Upper lobe of right lung (tissue), 1 donor: ENCODE measurements at places on chromosomes 1 and 21. TPM values are rescaled to one million over a fixed set of nuclear protein-coding genes. Genes with fewer than 3 reads are reported as not detected.

Gene S100A7
- total RNA-seq, result not detected

Gene SFN
- 83.8 TPM for total RNA-seq

Gene ZNF683
- total RNA-seq, result 1.1 TPM

Gene LYPD8
- not detected for total RNA-seq

Gene FOXO6
- total RNA-seq, result 0.43 TPM

Gene KTI12
- total RNA-seq, result 7.3 TPM

DNA sequence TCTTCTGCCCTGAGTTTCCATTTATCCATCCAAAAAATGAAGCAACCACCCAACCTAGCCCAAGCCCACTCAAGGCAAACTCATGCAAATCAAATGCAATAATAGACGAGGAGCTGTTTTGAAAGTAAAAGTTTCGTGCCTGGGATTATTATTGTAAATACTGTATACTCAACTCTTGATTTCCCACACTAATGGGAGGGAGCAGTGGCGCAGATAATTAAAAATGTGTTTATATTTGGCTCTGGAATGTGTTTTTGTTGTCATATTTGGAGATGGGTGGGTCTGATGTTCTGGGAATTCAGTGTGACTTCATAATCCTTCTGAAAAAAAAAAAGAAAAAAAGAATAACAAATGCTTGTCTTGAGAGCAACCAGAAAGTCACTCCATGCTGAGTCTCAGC, 52.5 kb downstream of the KLHDC7A start:
- no peak for DNase-seq
- no peaks in the 10 kb centered on the region for H3K36me3 ChIP-seq
- no peak overlapping the region for H3K27ac ChIP-seq
- no peaks in the 10 kb centered on the region for H3K4me1 ChIP-seq

DNA sequence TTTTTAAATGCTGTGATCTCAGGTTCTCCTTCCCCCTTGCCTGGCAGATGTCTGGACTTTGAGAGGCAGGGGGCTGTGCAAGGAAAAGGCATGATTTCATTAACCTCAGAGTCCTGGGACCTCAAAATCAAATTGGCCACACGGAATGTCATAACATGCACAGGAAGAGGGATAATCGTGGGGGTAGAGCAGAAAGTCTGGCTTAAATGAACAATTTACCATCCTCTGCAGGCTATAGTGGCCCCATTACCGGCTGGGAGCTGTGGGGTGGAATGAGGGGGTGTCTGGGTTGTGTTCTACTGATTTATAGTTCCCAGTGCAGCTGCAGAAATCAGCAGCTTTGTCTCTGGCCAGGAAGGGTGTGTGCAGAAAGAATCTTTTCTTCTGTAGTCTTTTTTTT, 10.8 kb downstream of the OPRD1 start:
- H3K36me3 ChIP-seq, result no peaks in the 10 kb centered on the region
- no peaks in the 10 kb centered on the region for H3K4me1 ChIP-seq
- no peaks in the 10 kb centered on the region for H3K27me3 ChIP-seq
- no peak overlapping the region for H3K4me3 ChIP-seq

- no peaks in the 10 kb centered on the region for H3K27me3 ChIP-seq
- peaks cover 16% of the 10 kb centered on the region for H3K4me1 ChIP-seq
- H3K36me3 ChIP-seq, result no peaks in the 10 kb centered on the region
- peak; percentile 74 for DNase-seq
- H3K4me3 ChIP-seq, result peak overlapping the region; percentile 63
Observed at GRCh38 chr1:32539584-32540571, 651 bp downstream of the ZBTB8A start.

DNA sequence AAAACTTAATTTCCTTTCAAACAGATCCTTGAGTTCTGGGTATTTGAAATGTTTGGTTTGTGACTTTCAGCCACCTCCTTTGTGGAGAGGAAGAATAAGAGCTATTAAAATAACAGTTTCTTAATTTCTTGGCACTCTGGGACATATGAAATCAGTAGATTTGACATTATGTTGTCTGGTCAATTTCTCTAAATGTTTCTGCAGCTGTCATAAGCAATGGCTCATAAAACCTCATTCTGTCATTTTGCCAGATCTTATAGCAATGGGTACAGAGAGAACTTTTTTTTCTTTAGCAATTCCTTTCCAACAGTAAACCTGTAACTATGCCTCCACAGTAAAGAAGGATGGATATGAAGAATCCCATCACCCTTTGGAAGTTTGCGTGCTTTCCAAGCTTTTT, 52.6 kb downstream of the LAMC1 start:
- H3K4me1 ChIP-seq, result peaks cover 43% of the 10 kb centered on the region
- no peak overlapping the region for H3K27ac ChIP-seq
- DNase-seq, result no peak
- no peak overlapping the region for H3K4me3 ChIP-seq
- no peaks in the 10 kb centered on the region for H3K27me3 ChIP-seq

GRCh38 chr1:90612033-90612432, 105.1 kb downstream of the BARHL2 start:
- no peak overlapping the region for H3K4me3 ChIP-seq
- no peaks in the 10 kb centered on the region for H3K4me1 ChIP-seq
- no peaks in the 10 kb centered on the region for H3K27me3 ChIP-seq
- no peaks in the 10 kb centered on the region for H3K36me3 ChIP-seq

DNA sequence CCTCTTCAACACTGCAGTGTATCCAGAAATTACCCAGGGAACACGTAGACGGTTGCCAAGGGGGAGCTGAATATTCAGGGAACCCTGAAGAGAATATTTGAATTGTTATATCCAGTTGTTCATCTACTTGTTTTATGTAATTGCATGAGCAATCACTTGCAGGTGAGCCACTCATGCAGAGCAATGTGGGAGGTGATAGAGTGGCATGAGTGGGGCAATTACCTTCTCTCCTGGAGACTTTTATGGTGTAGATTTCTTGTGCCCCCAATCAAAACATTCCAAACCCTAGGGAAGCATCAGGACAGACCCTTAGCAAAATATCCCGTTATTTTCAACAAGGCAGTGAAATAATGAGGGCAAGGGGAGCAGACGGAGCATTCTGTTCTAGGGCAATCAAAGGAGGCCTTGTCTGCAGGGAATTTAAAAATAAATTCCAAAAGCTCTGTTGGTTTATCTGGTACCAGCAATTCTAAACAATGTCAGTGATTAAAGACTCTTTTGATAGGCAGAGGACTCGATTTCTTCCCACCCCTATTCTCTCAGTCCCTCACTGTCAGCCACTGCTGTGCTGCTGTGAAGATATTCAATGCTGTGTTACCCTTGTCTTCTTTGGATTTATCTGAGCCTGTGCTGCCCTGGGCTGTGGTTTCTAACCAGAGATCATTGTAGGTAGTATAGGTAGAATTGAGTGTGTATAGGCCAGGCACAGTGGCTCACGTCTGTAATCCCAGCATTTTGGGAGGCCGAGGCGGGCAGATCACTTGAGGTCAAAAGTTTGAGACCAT, 180.2 kb upstream of the MAP1LC3C start:
- no peaks in the 10 kb centered on the region for H3K36me3 ChIP-seq
- H3K27me3 ChIP-seq, result no peaks in the 10 kb centered on the region
- no peak overlapping the region for H3K4me3 ChIP-seq
- no peak for DNase-seq
- H3K27ac ChIP-seq, result no peak overlapping the region
- H3K4me1 ChIP-seq, result no peaks in the 10 kb centered on the region

DNA sequence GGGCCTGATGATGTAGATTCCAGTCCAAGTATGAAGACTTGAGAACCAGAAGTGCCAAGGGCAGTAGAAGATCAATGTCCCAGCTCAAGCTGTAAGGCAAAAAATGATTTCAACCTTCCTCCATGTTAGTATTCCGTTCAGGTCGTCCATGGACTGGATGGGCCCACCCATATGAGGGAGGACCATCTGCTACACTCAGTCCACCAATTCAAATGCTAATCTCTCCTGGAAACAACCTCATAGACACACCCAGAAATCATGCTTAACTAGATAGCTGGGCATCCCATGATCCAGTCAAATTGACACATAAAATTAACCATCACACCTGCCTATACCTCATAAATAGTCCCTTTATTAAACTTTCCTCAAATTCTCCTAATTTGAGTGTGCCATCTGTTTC, 73.3 kb upstream of the NFASC start:
- no peak overlapping the region for H3K27ac ChIP-seq
- DNase-seq, result no peak
- H3K4me3 ChIP-seq, result no peak overlapping the region
- H3K27me3 ChIP-seq, result no peaks in the 10 kb centered on the region
- no peaks in the 10 kb centered on the region for H3K36me3 ChIP-seq
